NCI-H2029 (cell line): ENCODE measurements at places on chromosomes 3 and 15.
A peak's percentile ranks its signal among the peaks of the same experiment; 100 is the strongest.

DNA sequence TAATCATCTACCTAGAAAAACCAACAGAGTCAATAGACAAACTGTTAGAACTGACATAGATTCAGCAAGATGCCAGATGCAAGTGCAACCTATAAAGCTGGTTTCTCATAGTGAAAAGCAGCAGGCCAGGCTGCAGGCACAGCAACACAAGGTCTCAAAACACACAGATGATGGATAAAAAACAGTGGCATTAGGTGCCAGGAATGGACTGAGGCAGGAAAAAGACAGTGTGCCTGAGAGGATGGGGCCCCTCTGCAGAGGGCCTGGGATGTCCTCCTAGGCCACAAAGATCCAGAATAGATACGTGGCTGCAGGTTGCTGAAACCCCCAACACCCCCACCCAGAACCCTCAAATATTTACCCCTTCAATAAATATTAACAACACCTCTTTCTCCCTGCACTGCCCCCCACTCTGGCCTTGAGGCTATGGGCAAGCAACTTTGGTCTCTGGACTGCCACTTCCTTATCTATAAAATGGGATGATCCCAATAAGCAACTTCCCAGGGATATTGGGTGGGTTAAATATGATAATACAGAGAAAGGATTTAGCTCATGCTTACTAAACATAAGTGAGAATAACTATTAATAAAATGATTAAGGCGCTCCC lies 35.2 kb upstream of the FGD5 start:
- no peak for DNase-seq

GRCh38 chr3:3735919-3736318 lies 63.3 kb upstream of the LRRN1 start:
- no peak for DNase-seq

GRCh38 chr3:77254967-77255831 lies 215.3 kb downstream of the ROBO2 start:
- peak; percentile 26 for DNase-seq

- no peak for DNase-seq
These were observed 979 bp downstream of the CCDC71 start for GRCh38 chr3:49164983-49165720.

GRCh38 chr15:88661761-88662556 lies 23.1 kb downstream of the ISG20 start:
- no peak for DNase-seq

GRCh38 chr3:53068176-53068575 lies 22.3 kb upstream of the SFMBT1 start:
- DNase-seq = no peak

GRCh38 chr3:56303487-56303886 lies 164.8 kb downstream of the ERC2 start:
- no peak for DNase-seq

DNA sequence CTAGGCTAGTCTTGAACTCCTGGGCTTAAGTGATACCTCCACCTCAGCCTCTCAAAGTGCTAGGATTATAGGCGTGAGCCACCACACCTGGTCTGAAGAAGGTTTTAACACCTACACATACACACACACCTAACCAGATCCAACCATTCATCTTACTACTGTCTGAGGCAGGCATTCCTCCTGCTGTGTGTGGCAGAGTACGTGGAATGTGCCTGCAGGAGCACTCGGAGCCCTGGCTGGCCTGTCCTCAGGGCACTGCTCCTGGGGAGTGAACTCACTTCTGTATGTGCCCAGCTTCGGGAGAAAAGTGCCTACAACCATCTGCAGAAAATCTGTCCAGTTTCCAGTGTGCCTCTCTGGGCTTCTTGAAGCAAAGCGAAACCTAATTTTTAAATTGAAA lies 58.2 kb upstream of the LIMD1 start:
- no peak for DNase-seq

GRCh38 chr3:104916971-104917370 lies 449.7 kb upstream of the ALCAM start:
- DNase-seq = no peak

- DNase-seq = no peak
These were observed 72.7 kb upstream of the ABI3BP start for GRCh38 chr3:101065962-101066361.

GRCh38 chr15:92646216-92646615 lies 9.4 kb downstream of the FAM174B start:
- DNase-seq = no peak

DNA sequence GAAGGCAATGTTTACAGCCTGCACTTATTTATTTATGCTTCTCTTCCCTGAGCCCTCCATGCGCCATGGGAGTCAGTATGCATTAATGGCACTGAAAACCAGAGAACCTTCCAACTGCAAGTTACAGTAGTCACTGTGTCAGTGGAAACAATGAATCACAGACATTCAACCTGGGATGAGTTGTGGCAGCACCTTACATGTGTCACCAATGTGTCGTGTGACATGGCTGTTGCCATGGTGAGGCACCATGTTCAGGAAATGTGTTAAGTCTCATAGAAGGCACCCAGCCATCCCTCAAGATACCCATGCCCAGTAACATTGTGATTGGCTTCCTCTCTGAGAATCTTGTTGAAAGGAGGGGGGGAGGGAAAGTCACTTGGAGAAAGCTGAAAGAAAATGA lies 105.0 kb downstream of the FOXP1 start:
- DNase-seq = no peak
